ENCODE measurements at places on chromosomes 7 and 10.

DNA sequence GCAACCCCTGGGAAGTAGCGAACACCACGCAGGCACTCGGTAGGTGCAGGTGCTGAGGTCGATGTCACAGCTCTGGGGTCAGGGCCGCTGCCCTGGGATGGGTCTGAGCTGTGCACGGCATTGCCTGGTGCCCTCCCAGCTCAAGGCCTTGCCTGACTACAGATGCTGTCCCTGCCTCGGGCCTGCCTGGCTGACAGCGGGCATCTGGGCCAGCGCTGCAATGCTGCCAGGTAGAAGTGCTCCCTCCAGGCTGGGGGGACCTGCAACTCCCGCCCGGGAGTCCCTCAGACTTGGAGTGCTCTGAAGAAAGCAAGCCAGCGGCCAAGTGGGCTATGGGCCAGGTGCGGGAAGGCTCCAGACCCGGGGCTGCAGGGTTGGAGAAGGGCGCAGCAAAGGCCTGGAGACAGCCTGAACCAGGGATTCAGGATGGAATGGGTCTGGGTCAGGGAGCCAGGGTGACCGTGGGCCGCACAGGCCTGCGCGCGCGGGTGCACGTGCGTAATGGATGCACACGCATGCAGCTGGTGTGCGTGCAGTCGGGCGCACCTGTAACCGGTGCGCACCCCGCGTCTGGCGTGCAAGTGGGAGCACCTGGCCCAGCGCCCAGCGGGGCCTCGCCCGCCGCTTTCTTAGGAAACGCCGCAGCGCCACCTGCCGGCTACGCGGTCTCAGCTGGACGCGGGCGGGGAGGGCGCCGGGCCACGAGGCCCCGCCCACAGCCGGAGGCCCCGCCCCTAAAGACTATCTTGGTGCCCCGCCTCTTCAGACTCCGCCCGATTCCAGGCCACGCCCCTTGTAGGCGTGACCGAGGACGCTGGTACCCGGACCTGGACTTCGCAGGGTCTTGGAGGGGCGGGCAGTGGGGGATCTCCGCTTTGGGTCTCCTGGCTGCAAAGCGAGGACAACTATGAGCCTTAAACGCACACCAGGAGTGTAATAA, 46.7 kb downstream of the MICALL2 start:
- peak; percentile 44 for DNase-seq

GRCh38 chr10:69576334-69577011, 3.3 kb upstream of the NEUROG3 start:
- DNase-seq, result no peak

DNA sequence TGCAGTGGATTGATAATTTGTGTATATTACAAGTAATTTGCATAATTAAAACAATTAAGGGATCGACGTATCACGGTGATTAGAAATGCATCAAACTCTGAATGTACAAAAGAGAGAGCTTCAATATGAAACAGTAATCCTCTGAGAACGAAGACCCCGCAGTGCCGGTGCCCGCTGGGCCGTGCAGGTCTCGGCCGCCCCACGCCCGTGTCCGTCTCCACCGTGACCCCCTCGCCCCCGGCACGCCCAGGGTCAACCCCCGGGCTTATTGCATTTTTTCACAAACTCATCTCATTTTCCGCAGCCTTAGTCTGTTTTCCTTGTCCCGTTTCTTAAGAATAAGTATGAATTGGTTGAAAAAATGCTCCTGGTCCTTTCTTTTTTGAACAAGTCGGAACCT, 218.6 kb downstream of the TCERG1L start:
- no peak for DNase-seq

DNA sequence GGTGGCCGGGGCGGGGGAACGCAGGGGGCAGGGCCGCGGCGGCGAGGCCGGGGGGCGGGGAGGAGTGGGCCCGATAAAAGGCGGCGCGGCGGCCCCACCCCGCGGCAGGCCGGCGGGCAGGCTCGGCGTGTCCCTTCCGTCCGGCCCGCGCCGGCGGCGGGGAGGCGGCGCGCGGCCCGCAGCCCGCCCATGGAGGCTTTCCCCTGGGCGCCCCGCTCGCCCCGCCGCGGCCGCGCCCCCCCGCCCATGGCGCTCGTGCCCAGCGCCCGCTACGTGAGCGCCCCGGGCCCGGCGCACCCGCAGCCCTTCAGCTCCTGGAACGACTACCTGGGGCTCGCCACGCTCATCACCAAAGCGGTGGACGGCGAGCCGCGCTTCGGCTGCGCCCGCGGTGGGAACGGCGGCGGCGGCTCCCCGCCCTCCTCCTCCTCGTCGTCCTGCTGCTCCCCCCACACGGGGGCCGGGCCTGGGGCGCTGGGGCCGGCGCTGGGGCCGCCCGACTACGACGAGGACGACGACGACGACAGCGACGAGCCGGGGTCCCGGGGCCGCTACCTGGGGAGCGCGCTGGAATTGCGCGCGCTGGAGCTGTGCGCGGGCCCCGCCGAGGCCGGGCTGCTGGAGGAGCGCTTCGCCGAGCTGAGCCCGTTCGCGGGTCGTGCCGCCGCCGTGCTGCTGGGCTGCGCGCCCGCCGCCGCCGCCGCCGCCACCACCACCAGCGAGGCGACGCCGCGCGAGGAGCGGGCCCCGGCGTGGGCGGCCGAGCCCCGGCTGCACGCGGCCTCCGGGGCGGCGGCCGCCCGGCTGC, at the start of gene NANOS1:
TSS of gene NANOS1 (plus strand) at position 102 of the 808 bp plus-strand sequence. CDS start at position 190, 88 bp downstream.
- DNase-seq, result no peak

DNA sequence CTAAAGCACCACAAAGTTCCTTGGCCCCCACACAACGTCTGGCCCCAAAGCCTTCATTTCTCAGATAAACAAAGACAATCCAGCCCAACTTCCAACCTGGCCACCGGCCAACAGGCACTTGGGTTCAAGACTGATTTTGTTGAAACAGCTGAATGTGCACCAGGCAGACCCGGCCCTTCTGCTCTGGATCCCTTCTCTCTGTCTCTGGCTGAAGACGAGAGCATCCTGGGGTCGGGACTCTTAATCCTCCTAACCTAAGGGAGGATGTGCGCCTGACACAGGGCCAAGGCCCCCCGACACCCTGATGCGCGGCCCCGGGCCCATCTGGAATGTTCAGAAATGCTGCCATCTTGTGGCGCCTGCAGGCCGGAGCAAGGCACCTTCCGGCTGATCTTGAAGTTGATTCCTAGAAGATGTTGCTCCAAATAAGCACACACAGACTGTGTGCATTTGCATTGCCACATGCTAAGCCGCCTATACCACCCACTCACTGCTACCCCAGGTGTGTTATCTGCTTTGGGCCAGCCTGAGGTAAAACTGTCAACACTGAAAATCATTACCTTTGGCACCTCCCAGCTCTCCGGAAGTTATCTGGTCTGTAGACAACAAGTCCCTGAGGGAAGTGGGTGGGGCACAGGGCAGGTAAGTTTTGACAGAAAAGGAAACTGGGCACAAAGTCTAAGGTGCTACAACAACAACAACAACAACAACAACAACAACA, 98.4 kb upstream of the HABP2 start:
- DNase-seq, result peak; percentile 92

DNA sequence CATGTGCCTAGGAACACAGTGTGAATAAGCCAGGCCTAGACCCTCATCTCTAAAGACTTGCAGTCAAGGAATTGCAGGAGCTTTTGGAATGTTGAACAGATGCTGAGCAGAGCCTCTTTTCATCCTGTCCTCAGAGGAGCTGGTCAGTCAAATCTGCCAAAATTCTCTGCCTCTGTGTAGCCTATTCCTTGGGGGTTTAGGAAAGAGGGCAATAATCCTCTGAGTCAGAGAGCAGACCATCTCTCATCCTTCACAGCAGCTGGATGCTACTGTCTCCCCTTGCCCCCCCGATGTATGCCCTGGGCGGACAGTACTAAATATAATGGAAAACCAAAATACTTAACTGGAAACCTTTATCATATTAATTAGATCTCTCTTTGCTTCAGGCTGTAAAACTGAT, 52.6 kb downstream of the BICC1 start:
- DNase-seq, result no peak

GRCh38 chr10:52194191-52194590, 119.9 kb upstream of the DKK1 start:
- DNase-seq, result no peak

DNA sequence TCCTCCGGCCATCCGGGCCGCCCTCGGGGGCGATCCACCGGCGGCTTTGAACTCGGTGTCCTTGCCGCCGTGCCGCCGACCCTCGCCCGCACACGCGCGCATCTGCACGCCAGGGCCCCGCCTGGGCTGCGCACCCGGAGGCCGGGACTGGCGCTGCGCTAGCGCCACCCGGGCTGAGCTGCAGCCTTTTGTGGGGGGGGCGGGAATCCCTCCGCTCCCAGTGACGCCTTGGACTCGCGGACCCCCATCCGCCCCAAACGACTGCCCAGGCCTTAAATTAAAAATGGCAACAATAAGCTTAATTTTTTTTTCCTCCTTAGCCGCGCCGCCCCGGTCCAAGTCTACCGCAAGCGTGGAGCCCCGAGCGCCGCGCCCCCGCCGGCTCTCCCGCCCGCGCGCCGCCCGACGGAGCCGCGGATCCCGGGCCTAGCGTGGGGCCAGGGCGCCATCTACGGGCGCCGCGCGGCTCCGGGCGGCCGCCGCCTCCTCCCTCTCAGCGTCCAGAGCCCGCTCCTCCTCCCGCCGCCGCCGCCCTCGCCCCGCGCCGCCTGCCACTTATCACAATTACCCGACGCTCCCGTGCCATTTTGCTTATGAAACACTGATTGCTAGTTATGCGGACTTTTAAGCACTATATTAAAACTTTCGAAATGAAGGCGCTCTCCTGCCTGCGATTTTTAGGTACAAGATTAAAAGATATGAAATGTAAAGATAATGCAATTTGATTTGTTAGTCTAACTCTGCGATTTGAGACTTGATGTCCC, 7.5 kb upstream of the EBF3 start:
- no peak for DNase-seq

- no peak for DNase-seq
Observed at GRCh38 chr10:114593240-114593792, 64.8 kb downstream of the ABLIM1 start.

GRCh38 chr7:113263749-113264148, 145.4 kb upstream of the SMIM30 start:
- DNase-seq, result no peak

GRCh38 chr10:123367195-123367594, 213.0 kb downstream of the BUB3 start:
- no peak for DNase-seq

- DNase-seq, result no peak
Observed at GRCh38 chr10:110959379-110960332, 40.3 kb downstream of the SHOC2 start.

- no peak for DNase-seq
Observed at GRCh38 chr7:116740231-116740630, 68.2 kb downstream of the MET start.

GRCh38 chr10:71614946-71615345, 104.6 kb downstream of the C10orf105 start:
- DNase-seq, result no peak

GRCh38 chr7:18534481-18534880, 38.9 kb downstream of the HDAC9 start:
- no peak for DNase-seq

- DNase-seq, result no peak
Observed at GRCh38 chr7:68733219-68734153, 864.8 kb upstream of the AUTS2 start.
